Fibroblast of the aortic adventitia (primary cell): ENCODE measurements at places on chromosomes 5 and 9. TPM values are rescaled to one million over a fixed set of nuclear protein-coding genes. Genes with fewer than 3 reads are reported as not detected.

ERMP1 gene
- total RNA-seq = 9.0 and 9.4 TPM in 2 replicates

DNA sequence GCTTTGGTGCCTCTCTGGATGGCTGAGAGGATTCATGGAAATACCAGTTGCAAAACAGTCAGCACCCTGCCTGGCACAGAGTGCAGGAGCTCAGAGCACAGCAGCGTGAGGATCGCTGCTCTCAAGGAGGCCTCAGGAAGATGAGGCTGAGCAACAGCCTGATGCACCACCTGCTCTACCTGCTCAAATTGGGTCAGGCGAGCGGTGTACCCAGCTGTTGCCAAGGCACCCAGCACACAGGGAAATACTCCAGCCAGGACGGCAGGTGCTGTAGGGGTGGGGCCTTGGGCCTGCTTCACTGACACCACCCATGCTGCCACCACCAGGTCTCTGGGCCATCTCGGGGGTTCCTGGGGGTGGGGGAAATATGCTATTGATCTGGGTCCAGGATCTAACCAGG, 4.3 kb downstream of the EEIG1 start:
- DNase-seq = no peak

PCDHB7 gene
- 0.63 and 0.98 TPM in 2 replicates for total RNA-seq

IFNA21 gene
- not detected in 2 replicates for total RNA-seq

DNA sequence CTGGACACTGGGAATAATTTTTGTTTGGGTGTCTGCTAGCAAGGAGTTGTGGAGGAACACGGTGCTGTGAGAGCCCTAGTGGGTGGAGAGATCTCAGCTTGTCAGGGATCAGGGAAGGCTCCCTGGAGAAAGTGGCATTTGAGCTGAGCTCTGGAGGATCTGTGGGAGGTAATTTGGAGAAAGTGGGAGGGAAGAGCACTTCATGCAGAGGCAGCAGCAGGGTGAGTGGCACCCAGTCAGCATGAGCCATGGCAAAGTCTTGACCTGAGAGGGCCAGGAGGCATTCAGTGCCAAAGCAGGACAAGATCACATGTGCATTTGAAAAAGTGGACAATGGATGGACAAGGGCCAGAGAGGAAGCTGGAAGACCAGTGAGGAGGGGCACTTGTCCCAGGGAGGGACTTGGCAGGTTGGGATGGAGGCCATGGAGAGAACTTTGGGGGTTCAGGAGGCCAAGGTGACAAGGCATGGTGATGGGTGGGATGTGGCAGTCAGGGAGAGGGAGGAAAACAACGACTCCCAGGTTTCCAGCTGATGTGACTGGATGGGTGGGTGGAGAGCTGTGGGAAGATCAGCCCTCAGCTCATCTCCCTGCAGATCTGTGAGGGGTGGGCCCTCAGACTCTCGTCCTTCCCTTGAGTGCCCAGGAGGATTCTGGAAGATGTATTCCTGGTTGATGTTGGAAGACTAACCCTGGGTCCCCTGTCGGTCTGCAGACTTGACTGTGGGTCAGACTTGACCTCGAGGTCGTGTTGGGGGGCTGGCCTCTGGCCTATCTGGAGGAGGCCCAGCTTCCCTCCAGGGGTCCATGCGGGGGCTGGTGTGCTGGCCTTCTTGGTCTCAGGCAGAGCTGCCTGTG, 68.9 kb upstream of the PITX1 start:
- DNase-seq = no peak

DNA sequence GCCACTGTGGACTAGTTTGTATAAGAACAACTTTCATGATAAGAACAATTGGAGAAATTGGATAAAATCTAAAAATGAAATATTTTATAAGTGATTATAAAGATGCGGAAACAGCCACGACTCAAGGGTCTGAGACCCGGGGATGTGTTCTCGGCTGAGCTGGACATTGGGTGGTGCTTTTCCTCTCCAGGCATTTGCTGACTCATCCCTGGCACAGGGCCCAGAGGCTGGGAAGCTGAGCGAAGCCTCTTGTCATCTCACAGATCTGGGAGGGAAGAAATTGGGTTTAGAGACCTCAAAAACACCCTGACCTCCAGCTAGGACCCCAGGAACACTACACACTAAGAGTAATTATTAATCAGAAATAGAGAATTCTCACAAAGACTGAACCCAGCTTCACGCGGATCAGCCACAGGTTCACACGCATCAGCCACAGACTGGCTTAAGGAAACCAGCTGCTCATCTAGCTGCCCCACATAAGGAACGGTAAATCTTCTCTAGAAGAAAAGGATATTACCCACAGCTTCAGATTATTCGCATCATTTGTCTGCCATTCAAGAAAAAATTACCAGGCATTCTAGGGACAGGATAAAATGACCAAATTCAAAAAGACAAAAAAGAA, 2.8 kb upstream of the OR2V1 start:
- peak; percentile 62 for DNase-seq

ZBTB34 gene
- 7.3 and 8.8 TPM in 2 replicates for total RNA-seq

GRCh38 chr5:160118349-160119141, 705 bp downstream of the PWWP2A start:
- DNase-seq = peak; percentile 6

TAF11L5 gene
- not detected in 2 replicates for total RNA-seq

DNA sequence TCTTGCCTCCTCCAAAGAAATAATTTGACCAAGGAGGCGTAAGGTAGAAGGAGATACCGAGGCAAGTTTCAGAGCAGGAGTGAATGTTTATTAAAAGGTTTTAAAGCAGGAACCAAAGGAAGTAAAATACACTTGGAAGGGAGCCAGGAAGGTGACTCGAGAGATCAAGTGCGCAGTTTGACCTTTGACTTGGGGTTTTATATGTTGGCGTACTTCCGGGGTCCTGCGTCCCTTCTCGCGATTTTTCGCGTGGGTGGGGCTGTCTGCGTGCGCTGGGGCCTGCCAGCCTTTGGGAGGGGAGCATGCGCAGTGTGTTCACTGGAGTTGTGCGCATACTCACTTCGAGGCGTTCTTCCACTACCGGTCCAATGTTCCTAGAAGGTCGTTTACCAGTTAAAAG, 166.0 kb upstream of the IRX2 start:
- no peak for DNase-seq

ARID3C gene
- total RNA-seq = 0.09 and 0.74 TPM in 2 replicates

DNA sequence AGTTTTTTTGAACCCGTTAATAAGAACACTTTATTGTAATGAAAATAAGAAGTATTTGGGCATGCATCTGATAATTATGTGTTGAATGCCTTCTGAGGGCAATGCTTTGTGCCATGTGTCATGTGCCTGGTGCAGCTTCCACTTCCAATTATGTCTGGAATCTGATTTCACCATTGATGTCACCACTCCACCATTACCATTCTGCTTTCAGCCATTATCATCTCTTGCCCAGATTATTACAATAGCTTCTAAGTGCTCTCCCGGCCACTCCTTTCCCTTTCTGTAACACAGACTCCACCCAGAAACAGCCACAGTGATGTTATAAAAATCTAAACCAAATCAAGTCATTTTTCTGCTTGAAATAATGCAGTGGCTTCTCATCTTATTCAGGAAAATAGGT, 171.7 kb downstream of the C9orf152 start:
- peak; percentile 43 for DNase-seq

SWI5 gene
- total RNA-seq = 21.5 and 35.2 TPM in 2 replicates
